ENCODE measurements at places on chromosomes 4 and X.
A peak's percentile ranks its signal among the peaks of the same experiment; 100 is the strongest.

GRCh38 chrX:136574548-136574947, 42.5 kb downstream of the VGLL1 start:
- DNase-seq: peak; percentile 11

DNA sequence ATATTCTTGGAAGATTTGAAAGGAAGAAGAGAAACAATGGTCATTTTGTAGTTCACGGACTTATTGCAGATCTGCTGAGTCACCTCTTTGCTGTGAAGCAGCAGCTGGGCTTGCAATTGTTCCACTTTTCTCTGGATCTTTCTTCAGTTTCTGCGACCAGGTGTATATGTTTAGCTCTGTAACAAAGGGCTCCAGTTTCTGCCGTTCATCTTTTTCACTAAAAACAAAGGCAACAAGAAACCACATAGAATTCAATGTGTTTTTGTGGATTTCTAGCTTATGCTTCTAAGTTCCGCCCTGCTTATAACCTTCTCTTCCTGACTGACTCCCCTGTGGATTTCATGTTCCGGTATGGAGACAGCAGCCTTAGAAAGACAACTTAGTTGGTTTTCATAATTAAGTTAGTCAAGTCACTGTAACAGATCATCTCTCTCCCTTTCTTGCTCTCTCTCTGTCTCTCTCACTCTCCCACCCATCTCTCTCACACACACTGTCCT, 121.6 kb upstream of the EPHA5 start:
- peak; percentile 43 for DNase-seq

GRCh38 chrX:37809970-37810369, 30.1 kb downstream of the CYBB start:
- no peak for DNase-seq

DNA sequence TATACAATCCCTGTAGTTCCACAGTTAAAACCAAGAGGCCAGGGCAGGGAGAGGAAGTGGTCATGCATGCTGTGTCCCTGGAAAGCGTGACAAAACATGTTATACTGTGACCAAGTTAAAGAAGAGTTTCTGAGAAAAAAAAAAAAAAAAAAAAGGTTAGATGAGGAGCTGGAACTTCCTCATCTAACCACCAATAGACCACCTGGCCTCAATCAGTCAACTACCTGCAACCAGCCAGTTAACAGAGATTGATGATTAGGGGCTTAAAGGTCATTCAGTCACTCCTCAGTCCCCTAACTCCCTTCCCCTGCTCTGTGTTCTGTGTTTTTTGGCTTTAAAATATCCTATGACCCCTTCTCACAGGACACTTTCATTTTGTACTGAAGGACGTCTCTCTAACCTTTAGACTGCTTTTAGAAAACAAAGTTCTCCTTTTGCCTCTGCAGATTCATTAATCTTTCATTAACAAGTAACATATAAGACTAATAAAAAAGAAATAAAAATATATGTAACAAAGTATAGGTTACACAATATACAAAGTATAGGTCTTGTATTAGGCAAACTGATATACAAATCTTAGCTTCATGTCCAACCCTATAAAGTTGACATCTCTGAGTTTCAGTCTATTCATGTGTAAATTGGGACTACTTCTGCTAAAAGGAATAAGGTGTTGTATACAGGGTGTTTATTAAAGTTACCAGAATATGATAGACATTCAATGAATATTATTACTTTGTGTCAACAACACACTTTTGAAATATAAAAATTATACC, 179.1 kb upstream of the NDST4 start:
- no peak for DNase-seq

DNA sequence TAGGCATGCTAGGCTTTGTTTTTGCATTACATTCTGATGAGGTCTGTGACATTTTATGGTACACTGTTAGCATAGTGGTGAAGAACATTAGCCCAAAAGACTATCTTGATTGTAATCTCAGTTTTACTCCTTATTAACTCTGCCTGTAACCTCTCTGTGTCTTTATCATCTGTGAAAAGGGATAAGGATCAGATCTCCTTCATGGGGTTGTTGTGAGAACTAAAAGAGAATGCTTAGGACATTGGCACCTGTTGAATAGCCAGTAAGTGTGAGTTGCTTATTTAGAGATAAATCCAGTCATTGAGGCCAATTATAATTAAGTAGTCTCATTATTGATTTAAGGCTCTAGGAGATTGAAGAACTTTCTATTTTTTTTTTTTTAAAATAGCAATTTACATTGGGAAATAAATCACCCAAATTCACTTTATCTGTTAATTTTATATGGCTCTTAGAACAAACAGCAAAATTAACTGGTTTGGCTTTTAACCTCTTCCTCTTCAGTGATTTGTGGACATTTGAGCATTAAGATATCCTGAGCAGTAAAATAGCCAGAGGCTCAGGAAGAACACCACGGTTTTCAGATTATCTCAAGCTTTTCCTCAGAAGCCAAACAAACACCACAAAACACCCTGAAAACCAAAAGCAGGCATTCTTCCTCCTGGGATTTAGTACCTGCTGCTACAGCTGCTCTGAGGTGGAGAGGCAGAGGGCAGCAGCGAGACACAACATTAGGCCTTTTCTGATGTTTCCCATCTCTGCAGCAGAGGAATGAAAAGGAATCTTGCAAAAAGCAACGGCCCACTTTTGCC, 192.9 kb downstream of the ARHGAP10 start:
- DNase-seq: peak; percentile 2

GRCh38 chrX:48883729-48884128, 13.8 kb downstream of the TIMM17B start:
- no peak for DNase-seq

DNA sequence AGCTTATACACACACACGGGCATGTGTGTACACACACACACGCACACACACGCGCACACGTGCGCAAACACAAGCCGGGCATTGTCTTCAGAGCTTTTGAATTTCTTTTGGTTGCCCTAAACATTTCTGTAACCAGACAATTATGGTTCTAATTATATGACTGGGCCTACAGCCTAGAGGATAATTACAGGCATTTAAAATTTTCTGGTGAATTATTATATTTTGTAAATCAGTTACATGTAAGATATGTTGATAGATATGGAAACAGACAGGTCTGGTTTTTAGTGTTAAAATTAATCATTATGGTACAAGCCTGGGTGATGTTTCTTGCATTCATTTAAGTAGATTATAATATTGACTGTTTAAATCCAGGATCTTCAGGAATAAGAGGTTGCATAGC, 1120.5 kb downstream of the ADGRL3 start:
- no peak for DNase-seq

Data from NCI-H510A treated with DMSO at 0.1 percent for 48 hours (cell line).